CD8-positive, alpha-beta T cell (primary cell): ENCODE measurements at places on chromosomes 16 and 17.

- DNase-seq = no peak
These were observed 8.8 kb upstream of the SSTR5 start for GRCh38 chr16:1063728-1064127.

DNA sequence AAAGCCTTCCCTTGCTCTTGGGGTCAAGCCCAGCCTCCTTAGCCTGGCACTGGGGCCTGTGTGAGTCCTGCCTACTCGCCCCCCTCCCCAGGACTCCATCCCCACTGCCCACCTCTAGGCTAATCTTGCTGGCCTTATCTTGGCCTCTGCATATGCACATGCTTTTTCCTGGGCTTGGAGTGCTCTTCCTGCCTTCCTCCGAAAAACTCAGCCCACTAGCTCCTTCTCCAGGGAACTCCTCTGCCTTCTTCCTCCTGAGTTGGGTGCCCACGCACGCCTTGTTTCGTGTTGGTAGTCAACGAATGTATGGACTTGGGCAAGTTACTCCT is 16.5 kb downstream of the TBX2 start:
- no peak for DNase-seq

DNA sequence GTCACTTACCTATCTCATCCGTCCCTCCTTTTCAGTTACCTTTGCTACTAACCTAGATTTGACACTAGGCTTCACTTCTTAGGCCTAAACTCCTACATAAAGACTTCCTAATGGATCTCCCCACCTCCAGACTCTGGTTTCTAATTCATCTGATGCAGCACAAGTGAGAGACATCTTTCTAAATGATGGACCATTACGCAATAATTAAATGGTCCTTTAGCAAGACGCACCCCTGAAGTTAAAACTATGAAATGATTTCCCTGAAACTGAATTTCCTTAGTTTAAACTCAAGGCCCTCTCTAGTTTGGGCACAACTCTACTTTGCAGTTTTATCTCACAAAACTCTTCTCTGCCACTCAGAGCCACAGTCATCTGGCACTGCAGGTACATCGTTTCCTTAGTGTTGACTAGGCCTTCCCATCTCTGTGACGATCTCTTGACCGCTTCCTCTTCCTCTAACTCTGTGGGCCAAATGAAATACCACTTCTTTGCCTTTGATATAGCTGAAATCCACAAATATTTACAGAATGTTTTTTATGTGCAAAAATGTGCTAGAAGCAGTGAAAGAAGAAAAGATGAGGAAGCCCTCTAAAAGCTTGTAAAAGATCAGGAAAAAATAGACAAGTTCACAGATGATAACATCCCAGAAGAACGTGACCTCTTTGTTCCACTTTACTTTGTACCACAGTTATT is 3.3 kb downstream of the SYNRG start:
- DNase-seq = no peak

- peak; percentile 78 for DNase-seq
These were observed at the start of gene SPNS1 for GRCh38 chr16:28974437-28975157. Gene SPNS1, plus strand, starts transcription at chr16:28974778. Its CDS starts 374 bp downstream, at chr16:28975152.

DNA sequence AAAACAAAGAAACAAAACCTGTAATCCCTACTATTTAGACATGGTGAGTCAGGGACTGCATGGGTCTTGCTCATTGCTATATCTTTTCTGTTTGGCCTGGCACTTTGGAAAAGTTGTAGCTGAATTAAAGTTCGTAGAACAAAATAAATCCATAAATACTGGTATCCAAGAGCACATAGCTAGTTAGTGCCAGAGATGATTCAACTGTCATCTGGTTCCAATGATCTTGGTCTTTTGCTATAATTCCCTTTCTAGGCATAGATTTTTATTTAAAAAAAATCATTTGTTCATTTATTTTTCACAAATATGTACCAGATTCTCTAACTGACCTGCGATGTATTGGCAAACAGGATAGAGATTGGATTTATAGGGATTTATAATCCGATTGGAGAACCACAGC is 1436.1 kb upstream of the GOT2 start:
- no peak for DNase-seq

GRCh38 chr17:66192378-66192687 is 400 bp upstream of the CEP112 start:
- DNase-seq = no peak

DNA sequence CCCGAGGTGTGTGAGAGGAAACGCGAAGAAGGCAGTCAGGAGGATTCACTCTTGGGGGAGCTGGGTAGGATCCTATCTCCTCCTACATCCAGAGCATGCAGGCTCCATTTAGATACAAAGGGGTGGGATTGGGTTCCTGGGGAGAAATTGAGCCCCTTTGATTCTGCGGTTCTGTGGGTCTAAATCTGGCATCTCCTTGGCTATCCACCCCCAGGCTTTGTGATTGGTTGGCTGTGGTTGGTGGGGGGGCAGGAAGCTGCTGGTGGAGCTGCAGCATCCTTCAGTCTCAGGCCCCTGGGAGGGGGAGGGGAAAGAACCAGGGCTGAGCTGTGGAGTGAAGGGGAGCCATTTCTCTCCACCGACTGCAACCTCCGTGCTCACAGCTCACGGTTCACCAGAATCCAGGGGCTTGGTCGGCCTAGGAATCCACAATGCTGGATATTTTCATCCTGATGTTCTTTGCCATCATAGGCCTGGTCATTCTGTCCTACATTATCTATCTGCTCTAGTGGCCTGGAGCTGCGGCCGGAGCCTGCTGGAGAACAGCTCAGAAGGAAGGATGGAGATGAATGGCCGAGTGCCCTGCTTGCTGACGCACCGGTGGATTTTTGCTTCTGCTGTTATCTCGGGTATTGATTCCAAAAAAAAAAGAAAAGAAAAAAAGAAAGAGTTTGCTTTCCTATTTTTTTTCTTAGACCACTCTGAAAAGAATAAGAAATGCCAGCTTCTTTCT is at the start of gene LASP1NB:
Gene LASP1NB, plus strand, starts transcription at position 352 of the 733 bp plus-strand sequence.
- DNase-seq = peak; percentile 81

- no peak for DNase-seq
These were observed 130.0 kb upstream of the TOX3 start for GRCh38 chr16:52676959-52677358.
